ENCODE measurements at places on chromosomes 1 and 21. TPM values are rescaled to one million over a fixed set of nuclear protein-coding genes. Genes with fewer than 3 reads are reported as not detected.

RBM11 gene
- total RNA-seq = 1.4 TPM

- ATAC-seq = no peak
Measured at GRCh38 chr1:7378346-7379130, 392.6 kb upstream of the VAMP3 start.

DNA sequence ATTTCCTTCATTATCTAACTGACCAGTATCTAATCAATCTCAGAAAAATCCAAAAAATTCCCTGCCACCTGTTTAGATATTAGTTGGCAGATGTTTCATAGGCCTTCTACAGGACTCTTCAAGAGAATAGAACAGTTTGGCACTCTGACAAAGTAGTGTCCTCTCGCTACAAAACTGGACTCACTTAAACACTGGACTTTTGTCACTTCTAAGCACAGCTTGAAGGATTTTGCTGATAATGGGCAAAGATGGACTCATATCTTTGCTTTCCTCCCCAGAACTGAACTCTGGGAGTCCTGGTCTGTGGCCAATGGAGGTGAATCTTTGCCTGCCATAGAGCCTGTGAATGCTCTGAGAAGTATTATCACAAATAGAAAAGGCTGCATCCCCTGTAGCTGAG, 58.2 kb upstream of the ZNF326 start:
- no peak for ATAC-seq

DNA sequence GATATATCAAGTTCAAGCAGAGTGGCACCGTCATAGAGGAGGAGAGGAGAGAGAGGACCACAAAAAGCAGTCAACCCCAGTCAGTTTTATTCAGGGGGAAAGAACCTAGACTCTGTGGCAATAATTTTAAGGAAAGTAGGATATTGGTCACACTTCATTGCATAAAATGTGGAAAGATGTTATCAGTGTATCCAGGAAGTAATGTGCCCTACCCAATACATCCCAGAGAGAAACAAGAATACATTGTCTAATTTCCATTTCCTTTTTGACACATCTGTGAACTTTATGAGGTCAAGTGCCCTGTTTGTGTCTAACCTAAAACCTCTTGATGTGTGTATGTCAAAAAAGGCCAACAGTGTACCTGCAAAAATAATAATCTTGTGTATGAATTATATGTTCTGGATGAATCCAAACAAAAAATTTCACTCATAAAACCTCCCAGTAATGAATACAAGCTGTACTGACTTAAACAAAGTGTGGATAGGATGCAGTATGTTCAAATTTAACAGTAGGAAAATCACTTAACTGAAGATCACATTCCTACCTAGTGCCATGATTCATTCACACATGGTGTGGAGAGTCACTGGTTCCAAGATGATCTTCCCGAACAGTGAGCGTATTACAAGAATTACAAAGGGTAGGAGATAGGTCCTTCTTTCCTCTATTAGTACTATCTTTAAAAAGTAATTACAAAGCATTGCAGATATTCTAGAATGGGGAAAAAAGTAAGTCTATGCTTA, 712.1 kb upstream of the CXADR start:
- ATAC-seq = no peak

DNA sequence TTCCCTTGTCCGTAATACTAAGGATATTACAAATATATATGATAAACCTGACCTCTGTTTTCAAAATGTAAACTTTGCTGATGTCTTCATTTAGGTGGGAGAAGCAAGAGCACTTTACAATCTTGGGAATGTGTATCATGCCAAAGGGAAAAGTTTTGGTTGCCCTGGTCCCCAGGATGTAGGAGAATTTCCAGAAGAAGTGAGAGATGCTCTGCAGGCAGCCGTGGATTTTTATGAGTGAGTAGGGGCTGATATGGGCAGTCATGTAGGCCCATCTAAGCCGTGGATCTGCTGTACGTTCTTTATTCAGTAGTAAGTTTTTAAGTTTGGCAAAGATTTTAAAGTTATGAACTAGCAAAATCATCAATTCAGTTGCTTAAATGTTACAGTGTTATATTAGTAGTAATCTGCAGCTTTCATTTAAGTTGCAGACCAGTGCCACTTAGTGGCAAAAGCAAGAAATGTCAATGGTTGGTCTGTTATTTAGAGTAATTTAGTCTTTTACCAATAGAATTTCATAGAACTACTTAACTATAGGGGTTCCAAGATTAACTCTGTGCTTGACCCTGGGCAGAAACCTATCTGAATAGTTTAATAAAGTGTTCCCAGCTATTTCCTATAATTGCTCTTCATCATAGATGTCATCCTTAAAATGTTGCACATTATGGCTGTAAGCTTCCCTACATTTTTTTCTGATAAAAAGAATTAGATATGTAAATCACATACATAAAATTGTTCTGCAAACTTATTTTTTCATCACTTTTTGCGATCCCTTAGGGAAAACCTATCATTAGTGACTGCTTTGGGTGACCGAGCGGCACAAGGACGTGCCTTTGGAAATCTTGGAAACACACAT, 21.3 kb downstream of the GPSM2 start:
- ATAC-seq = peak; percentile 70

DNA sequence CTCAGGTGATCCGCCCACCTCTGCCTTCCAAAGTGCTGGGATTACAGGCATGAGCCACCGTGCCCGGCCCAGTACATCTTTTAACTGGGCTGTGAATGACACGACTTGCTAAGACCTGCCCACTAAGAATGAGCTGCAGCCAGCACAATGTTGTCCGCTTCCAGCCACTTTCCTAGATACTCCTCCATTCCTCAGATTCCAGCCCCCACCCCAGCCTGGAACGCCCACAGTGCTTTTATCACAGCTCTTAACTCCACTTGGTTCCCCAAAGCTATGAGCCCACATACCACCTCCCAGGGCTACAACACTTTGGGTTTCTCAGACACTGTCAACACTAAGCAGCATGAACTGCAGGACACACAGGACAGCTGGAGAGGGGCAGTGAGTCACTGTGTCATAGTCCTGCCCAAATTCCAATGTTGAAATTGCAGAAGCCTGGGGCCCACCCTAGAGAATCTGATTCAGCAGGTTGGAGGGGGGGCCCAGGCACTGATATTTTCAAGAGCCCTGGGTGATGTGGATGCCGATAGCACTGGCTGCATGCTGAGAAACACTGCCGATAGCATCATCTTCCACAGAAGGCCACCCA, 58.0 kb downstream of the ACBD3 start:
- no peak for ATAC-seq

- ATAC-seq = no peak
Measured at GRCh38 chr1:50774759-50775351, 185.2 kb downstream of the FAF1 start.

OR2AK2 gene
- not detected for total RNA-seq

GJA9 gene
- total RNA-seq = not detected

SETSIP gene
- not detected for total RNA-seq

GRCh38 chr1:242199776-242200458, 201.0 kb upstream of the MAP1LC3C start:
- ATAC-seq = no peak

GRCh38 chr1:109404838-109405237, 7.1 kb upstream of the SORT1 start:
- no peak for ATAC-seq

LUZP1 gene
- total RNA-seq = 28.5 TPM

DNA sequence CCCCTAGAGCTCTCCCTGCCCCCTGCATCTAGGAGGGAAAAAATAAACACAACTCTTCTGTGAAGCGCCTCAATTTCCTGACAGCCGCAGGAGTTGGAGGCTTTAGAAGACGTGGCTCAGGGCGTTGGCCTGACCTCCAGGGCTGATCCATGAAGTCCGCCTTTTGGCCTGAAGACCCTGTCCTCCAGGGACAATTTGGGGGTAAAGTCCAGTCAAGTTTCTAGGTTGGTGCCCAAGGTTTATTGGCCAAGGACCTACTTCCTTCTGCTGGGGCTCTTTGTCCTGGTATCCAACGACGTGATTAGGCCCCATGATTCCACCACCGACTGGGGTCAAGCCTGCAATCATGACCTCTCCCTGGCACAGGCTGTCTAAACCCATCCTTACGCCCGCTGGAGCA, 54.9 kb downstream of the PTPRF start:
- ATAC-seq = no peak

GRCh38 chr21:43808832-43809251, 19.5 kb downstream of the RRP1 start:
- no peak for ATAC-seq

DNA sequence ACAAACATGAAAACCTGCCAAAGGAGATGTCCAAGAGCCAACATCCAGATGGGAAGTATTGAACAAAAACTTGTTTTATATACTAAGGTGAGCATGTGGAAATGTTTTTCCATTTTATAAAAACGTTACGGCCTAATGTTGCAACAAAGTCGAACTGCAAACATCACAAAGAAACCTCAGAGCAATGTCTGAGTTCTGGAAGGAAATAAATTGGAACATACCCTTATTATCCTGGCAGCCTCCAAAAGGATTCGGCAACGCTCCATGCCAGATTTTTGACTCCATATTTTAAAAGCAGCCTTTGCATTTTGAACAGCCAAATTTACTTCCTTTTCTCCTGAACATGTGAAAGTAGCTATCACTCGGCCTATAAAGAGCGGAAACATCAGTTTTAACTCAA, 3.3 kb downstream of the ALDH9A1 start:
- no peak for ATAC-seq

DNA sequence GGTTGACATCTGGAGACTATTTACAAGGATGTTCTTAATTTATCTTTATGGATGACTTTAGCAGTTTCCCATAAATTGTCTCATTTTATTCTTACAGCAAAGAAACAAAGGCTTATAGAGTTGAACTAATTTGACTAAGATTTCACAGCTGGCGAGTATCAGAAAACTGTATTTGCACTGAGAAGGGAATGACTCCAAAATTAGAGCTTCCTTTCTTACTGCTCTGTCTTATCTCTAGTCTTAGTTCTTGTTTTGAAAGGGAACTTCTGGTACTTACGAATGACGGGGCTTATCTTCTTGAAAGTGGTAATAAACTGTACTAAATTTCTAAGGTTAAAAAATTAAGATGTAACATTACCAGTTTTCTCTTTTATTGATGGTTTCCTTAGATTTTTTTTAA, 13.6 kb downstream of the CNST start:
- ATAC-seq = no peak

DNA sequence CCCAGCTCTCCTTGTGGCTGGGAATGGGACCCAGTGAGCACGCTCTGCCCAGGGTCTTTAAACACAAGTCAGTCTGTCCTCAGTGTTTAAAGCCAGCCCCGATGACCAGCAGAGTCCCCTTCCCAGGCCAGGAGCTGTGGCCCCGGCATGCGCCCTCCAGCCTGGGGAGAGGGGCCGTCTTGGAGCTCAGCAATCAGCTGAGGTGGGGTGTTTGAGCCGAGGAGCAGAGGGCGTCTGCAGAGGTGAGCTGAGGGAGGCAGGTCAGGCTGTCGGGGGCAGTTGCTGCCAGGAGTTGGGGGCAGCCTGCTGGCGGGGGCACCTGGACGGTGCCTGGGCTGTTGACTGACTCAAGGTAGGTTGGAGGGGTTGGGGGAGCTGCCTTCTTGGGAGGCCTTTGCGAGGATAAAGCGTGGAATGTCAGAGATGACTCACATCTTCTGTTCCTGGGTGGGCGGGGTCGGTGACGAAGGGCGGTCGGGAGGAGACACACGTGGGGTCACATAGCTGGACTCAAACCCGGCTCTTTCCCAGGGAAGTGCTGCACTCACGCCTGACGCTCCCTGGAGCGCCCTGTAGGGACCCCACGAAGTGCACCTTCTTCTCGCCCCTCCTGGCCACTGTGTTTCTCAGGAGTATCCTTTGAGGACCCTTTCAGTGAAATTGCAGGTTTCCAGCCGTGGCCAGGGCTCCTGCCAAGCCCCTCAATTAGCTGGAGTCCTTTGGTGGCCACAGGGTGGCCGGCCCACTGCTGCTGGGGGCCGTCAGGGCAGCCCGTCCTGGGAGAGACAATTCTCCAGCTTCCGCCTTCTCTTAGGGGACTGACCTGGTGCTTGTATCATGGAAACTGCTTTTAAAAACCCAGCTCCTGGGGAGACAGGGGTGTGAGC, 86.2 kb downstream of the SIK1 start:
- no peak for ATAC-seq
